ENCODE measurements at places on chromosomes 3 and 15. TPM values are rescaled to one million over a fixed set of nuclear protein-coding genes. Genes with fewer than 3 reads are reported as not detected.
A peak's percentile ranks its signal among the peaks of the same experiment; 100 is the strongest.

GRCh38 chr3:66312039-66312438, 91.2 kb downstream of the SLC25A26 start:
- no peaks in the 10 kb centered on the region for H3K27me3 ChIP-seq
- no peak for DNase-seq
- H3K4me1 ChIP-seq = no peaks in the 10 kb centered on the region
- H3K27ac ChIP-seq = no peak overlapping the region
- no peak overlapping the region for H3K4me3 ChIP-seq

DNA sequence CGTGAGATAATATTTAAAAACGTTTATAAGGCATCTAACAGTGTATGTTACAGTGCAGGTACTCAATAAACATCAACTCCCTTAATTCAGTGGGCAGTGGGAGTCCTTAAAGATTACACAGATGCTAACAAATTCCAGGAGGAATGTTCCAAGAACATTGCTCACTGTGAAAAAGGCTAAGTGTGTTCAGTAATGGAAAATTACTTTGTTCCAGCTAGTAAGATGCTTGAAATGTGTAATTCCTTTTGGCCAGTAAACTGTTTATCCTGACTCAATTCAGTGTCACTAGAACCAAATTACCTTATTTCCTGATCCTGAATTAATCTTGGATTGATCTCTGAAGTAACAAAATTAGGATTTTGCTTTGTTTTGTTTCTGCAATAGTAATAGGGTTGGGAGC, 54.2 kb upstream of the SEMA6D start:
- no peak for DNase-seq
- H3K36me3 ChIP-seq = no peaks in the 10 kb centered on the region
- H3K4me3 ChIP-seq = no peak overlapping the region
- H3K4me1 ChIP-seq = no peaks in the 10 kb centered on the region
- no peak overlapping the region for H3K27ac ChIP-seq

Gene CLDN1
- total RNA-seq = 0.53 TPM

Gene GRM7
- total RNA-seq = 4.8 TPM

Gene TRAT1
- total RNA-seq = 3.7 TPM

DNA sequence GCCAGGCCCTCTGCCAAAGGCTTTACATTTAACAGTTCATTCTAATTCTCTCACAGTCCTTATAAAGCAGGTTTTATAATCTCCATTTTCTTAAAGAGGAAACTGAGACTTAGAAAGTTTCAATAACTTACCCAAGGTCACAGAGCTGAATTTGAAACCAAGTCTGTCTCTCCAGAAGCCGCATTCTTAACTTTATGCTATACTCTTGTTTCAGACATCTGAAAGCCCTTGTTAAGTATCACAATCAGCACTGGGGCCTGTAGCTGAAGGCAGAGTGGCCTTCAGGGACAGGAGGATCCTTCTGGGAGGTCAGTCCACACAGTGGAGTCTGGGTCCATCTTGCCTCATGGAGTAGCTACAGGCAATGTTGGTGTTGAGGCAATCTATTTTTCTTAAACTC, 27.9 kb downstream of the LRRN1 start:
- no peak overlapping the region for H3K4me3 ChIP-seq
- no peaks in the 10 kb centered on the region for H3K36me3 ChIP-seq
- no peaks in the 10 kb centered on the region for H3K27me3 ChIP-seq

GRCh38 chr15:43230640-43231115, 9.9 kb upstream of the EPB42 start:
- no peak for DNase-seq
- no peak overlapping the region for H3K27ac ChIP-seq
- no peaks in the 10 kb centered on the region for H3K36me3 ChIP-seq
- no peak overlapping the region for H3K4me3 ChIP-seq
- no peaks in the 10 kb centered on the region for H3K4me1 ChIP-seq

Gene GOLGA8T
- total RNA-seq = 1.4 TPM

GRCh38 chr3:24937228-24937627, 442.6 kb upstream of the THRB start:
- no peak overlapping the region for H3K27ac ChIP-seq
- no peaks in the 10 kb centered on the region for H3K4me1 ChIP-seq
- DNase-seq = no peak
- no peaks in the 10 kb centered on the region for H3K36me3 ChIP-seq

DNA sequence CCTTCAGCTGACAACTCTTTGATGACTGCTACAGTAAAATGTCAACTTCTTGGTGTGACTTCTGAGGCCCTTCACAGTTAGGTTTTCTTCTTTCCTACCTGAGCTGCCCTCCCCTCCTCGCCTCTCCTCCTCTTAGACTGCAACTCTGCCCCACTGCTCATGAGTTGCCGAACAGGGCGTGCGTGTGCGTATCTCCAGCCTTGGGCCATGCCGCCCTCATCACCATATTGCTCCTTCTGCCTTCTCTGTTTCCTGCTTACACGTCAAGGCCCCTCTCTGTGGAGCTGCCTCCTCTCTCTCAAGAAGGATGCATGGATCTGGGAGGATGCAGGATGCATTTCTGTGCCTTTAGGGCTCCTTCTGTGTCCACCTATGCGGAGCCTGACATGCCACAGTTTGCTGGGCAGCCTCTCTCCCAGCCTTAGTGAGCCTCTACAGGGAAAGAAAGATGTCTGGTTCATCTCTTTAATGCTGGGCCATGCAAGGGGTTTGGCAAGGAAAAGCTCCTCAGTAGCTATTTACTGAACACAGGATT, 205.9 kb downstream of the RPLP1 start:
- H3K36me3 ChIP-seq = no peaks in the 10 kb centered on the region
- no peaks in the 10 kb centered on the region for H3K4me1 ChIP-seq
- no peak overlapping the region for H3K27ac ChIP-seq
- H3K4me3 ChIP-seq = no peak overlapping the region
- no peak for DNase-seq
- no peaks in the 10 kb centered on the region for H3K27me3 ChIP-seq

- no peaks in the 10 kb centered on the region for H3K36me3 ChIP-seq
- DNase-seq = no peak
- H3K27ac ChIP-seq = no peak overlapping the region
- no peak overlapping the region for H3K4me3 ChIP-seq
Measured at GRCh38 chr3:17980863-17981262, 238.4 kb upstream of the TBC1D5 start.

Gene SPSB4
- not detected for total RNA-seq

GRCh38 chr15:70717237-70717793, 46.0 kb downstream of the UACA start:
- peak overlapping the region; percentile 71 for H3K27ac ChIP-seq
- peaks cover 41% of the 10 kb centered on the region for H3K4me1 ChIP-seq
- no peak overlapping the region for H3K4me3 ChIP-seq
- no peaks in the 10 kb centered on the region for H3K27me3 ChIP-seq

DNA sequence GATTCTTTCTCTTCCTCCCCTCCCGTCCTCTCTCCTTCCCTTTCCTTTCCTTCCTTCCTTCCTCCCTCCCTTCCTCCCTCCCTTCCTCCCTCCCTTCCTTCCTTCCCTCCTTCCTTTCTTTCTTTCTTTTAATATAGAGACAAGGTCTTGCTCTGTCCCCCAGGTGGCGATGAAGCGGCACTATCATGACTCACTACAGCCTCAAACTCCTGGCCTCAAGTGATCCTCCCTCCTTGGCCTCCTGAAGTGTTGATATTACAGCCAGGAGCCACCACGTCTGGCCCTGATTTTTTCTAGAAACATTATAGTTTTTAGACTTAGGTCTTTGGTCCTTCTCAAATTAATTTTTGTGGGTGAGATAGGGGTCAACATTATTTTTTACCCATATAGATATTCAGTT, 15.5 kb downstream of the GRM2 start:
- no peaks in the 10 kb centered on the region for H3K27me3 ChIP-seq
- H3K36me3 ChIP-seq = no peaks in the 10 kb centered on the region
- H3K4me3 ChIP-seq = no peak overlapping the region
- H3K4me1 ChIP-seq = no peaks in the 10 kb centered on the region
- no peak overlapping the region for H3K27ac ChIP-seq
- DNase-seq = no peak

GRCh38 chr3:134066651-134067530, 37.2 kb upstream of the SLCO2A1 start:
- no peak overlapping the region for H3K4me3 ChIP-seq
- H3K27me3 ChIP-seq = no peaks in the 10 kb centered on the region
- H3K36me3 ChIP-seq = no peaks in the 10 kb centered on the region
- no peak for DNase-seq
- no peaks in the 10 kb centered on the region for H3K4me1 ChIP-seq
- no peak overlapping the region for H3K27ac ChIP-seq

- H3K27me3 ChIP-seq = no peaks in the 10 kb centered on the region
- peaks cover 41% of the 10 kb centered on the region for H3K4me1 ChIP-seq
- peaks cover 47% of the 10 kb centered on the region for H3K36me3 ChIP-seq
- no peak for DNase-seq
- no peak overlapping the region for H3K4me3 ChIP-seq
Measured at GRCh38 chr15:98956796-98957553, 50.6 kb downstream of the PGPEP1L start.

Gene AP4E1
- total RNA-seq = 5.2 TPM

DNA sequence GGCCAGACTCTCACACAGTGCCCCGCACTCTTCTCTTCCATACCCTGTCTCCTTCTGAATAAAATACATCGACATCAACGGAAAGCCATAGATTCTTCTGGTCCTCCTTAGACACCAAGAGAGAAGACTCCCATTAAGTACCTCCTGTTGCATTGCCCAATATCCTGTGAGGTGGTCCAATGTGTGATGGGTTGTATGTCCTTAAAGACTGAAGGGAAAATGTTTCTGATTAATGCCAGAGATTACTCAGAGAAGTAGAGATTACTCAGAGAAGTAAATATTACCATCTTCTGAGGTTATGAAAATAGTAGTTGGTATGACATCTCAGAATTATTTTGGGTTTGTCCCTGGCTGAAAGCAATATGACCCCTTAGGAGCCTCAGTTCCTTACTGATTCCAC, 60.8 kb upstream of the GALNT15 start:
- peaks cover 3% of the 10 kb centered on the region for H3K4me1 ChIP-seq
- H3K36me3 ChIP-seq = no peaks in the 10 kb centered on the region
- no peak for DNase-seq
- H3K27me3 ChIP-seq = no peaks in the 10 kb centered on the region
- H3K27ac ChIP-seq = peak overlapping the region; percentile 73

Gene ARIH2
- total RNA-seq = 82.3 TPM

DNA sequence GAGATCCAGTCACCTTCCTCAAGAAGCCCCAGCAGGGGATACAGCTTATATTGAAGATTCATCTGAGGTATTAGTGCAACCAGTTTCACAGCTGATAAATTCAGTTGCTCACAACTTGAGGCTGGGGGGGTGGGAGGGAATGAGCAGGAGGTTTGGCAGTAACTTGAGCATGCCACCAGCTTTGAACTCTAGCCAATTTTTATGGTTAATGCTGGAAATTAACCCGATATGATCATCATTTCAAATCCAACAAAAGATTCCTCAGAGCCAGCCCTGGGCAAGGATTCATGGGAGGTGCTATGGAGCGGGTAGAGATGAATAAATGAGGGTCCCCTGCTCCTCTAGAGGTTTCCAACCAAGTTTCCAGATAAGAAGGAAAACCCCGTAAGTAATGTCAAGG, 73.1 kb upstream of the HES1 start:
- DNase-seq = no peak
- H3K27ac ChIP-seq = no peak overlapping the region
- no peak overlapping the region for H3K4me3 ChIP-seq
- no peaks in the 10 kb centered on the region for H3K27me3 ChIP-seq
- peaks cover 5% of the 10 kb centered on the region for H3K4me1 ChIP-seq
- no peaks in the 10 kb centered on the region for H3K36me3 ChIP-seq

DNA sequence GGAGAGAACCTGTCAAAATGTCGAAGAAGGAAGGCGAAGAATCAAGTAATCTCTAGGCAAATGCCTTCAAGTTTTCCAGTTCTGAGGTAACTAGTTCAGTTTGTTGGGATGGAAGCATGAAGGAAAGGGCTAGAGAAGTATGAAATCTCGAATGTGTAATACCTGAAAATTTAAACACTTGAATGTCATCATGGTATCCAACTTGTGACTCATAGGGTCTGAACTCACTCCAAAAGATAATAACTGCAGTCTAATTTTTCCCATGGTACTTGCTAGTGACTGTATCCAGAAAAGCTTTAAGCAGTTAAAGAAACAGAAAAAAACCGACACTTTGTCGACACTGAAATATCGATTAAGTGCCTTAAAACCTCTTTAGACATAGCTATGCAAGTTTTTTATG, 102.9 kb upstream of the CHRM5 start:
- H3K27me3 ChIP-seq = no peaks in the 10 kb centered on the region
- no peak for DNase-seq
- H3K4me1 ChIP-seq = no peaks in the 10 kb centered on the region
- H3K27ac ChIP-seq = no peak overlapping the region
- H3K4me3 ChIP-seq = no peak overlapping the region

- H3K27me3 ChIP-seq = no peaks in the 10 kb centered on the region
- H3K27ac ChIP-seq = peak overlapping the region; percentile 87
- H3K36me3 ChIP-seq = no peaks in the 10 kb centered on the region
- H3K4me1 ChIP-seq = no peaks in the 10 kb centered on the region
- peak overlapping the region; percentile 85 for H3K4me3 ChIP-seq
- DNase-seq = no peak
Measured at GRCh38 chr3:134249935-134250716, 533 bp downstream of the RYK start.

- no peak for DNase-seq
- no peaks in the 10 kb centered on the region for H3K36me3 ChIP-seq
- no peaks in the 10 kb centered on the region for H3K27me3 ChIP-seq
- H3K27ac ChIP-seq = no peak overlapping the region
Measured at GRCh38 chr15:97501291-97501690, 459.2 kb upstream of the ARRDC4 start.

Gene ATP13A4
- total RNA-seq = not detected

- no peaks in the 10 kb centered on the region for H3K27me3 ChIP-seq
- DNase-seq = no peak
- no peak overlapping the region for H3K27ac ChIP-seq
- no peaks in the 10 kb centered on the region for H3K36me3 ChIP-seq
- no peaks in the 10 kb centered on the region for H3K4me1 ChIP-seq
Measured at GRCh38 chr3:24601066-24601939, 106.7 kb upstream of the THRB start.

- H3K4me1 ChIP-seq = no peaks in the 10 kb centered on the region
- H3K4me3 ChIP-seq = no peak overlapping the region
- H3K27ac ChIP-seq = no peak overlapping the region
- H3K27me3 ChIP-seq = no peaks in the 10 kb centered on the region
- no peak for DNase-seq
Measured at GRCh38 chr3:87350367-87351199, 74.2 kb upstream of the POU1F1 start.

Gene DOCK3
- total RNA-seq = 3.9 TPM

- DNase-seq = no peak
- H3K27ac ChIP-seq = no peak overlapping the region
- no peak overlapping the region for H3K4me3 ChIP-seq
- H3K27me3 ChIP-seq = no peaks in the 10 kb centered on the region
Measured at GRCh38 chr3:152839511-152839910, 4.6 kb downstream of the P2RY1 start.

Gene HCLS1
- total RNA-seq = 19.8 TPM

Data from ascending aorta (tissue), 2 donors.